NCI-H1436 (cell line): ENCODE measurements at places on chromosomes 1 and 21.
A peak's percentile ranks its signal among the peaks of the same experiment; 100 is the strongest.

GRCh38 chr1:216898801-216899200 is 175.6 kb upstream of the ESRRG start:
- DNase-seq: no peak

GRCh38 chr1:28301368-28302174 is 27.3 kb upstream of the MED18 start:
- DNase-seq: no peak

GRCh38 chr1:37068897-37069296 is 34.6 kb upstream of the GRIK3 start:
- DNase-seq: peak; percentile 93

DNA sequence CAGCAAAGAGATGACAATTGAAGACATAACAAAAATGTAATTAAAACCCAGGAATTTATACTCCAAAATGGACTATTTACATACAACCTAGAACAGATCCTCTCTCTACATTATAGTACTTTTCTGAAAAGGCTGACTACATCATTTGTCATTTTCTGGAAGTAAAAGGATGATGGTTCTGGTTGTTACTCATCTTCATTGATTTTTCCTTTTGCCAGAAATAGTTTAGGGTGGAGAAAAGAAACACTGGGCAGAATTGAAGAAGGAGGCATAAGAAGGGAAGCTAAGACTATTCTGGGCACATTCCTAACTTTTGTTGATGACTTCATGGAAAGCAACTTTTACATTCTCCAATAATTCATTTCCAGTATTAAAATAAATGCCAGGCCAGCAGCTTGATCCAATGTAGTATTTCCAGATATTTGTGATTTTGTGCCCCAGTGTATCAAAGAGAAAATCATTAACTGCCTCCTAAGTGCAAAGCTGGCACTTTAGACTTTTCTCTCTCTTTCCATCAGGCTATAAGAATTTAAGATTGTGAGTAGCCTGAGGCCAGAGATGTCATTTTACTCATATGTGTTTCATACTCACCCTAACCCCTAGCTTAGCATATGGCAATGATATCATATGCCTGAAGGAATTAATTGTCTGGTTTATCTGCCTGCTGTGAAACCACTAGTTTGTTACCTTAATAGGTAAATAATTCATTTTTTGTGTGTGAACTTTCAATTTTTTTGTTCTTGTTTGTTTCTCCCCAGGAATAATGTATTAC is 369.5 kb upstream of the LYPLAL1 start:
- no peak for DNase-seq

GRCh38 chr21:43869486-43870325 is 4.7 kb downstream of the AGPAT3 start:
- no peak for DNase-seq

- no peak for DNase-seq
Measured at GRCh38 chr1:201751872-201752271, 77.1 kb upstream of the IPO9 start.

- no peak for DNase-seq
Measured at GRCh38 chr1:234885601-234886000, 243.0 kb downstream of the TOMM20 start.

DNA sequence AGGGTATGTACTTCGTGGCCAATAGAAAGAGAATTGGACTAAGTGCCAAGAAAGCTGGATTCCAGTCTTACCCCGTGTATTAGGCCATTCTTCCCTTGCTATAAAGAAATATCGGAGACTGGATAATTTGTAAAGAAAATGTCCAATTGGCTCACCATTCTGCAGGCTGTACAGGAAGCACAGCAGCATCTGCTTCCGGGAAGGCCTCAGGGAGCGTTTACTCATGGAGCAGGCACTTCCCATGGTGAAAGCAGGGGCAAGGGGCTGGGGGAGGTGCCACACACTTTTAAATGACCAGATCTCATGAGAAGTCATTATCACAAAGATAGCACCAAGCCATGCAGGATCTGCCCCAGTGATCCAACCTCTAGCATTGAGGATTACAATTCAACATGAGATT is 7.8 kb upstream of the AMIGO1 start:
- no peak for DNase-seq

- DNase-seq: no peak
Measured at GRCh38 chr1:31803610-31804009, 12.2 kb downstream of the SPOCD1 start.

DNA sequence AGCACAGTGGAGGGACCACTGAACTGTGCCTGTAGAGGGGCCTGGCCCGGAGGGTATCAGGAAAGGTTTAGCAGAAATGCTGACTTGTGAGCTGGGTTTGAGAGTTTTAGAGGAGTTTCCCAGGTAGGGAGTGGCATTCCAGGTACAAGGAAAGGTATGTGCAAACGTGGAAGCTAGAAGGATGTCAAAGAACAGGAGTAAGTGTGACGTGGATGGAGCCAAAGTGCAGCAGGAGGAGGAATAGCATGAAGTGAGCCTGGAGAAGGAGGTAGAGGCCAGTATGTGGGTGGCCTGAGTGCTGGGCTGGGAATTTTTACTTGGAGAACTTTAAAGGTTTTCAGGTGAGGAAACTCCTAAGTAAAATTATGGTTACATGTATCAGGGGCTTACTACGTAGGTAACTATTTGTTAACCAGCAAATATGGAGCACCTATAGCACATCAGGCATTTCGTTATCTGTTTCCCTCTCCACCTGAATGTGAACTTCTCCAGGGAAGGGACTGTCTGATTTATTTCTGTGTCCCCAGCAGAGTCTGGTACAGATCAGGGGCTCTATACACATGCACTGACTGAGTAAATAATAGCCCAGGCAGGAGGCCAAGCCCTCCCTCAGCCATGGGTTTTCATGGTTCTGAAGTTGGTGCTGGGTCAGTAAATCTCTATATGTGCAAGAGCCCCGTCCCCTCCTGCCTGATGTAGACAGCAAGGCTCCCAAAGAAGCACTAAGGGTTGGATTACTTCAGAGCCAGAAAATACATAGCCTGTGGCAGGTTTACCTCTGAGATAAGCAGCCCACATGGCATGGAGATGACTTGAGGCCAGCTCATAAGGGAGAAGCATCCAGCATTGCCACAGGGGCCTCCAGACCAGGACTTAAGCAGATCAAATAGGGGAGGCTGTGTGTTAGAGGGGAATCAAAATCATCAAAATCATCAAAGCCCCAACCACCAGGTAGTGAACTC is 43.4 kb downstream of the CDCP2 start:
- DNase-seq: no peak

- no peak for DNase-seq
Measured at GRCh38 chr21:30842990-30843389, 13.4 kb upstream of the KRTAP7-1 start.

DNA sequence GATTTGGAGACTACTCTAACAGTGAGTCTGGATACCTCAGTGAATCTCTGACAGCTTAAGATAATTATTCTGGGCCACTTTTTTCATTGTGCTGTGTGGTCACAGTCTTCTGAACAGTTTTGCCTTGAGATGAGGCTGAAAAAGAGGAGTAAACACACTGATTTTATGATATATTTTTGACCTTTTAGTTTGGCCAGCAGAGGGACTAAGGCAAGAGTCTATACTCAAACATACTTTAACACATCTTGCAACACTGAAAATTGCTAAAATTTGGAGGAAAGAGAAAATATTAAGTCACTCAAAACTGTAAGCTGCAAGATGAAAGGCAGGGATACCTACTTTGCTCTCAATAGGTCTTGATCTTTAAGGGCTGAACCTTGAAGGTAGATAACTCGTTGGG is 182.7 kb downstream of the KCNT2 start:
- no peak for DNase-seq

GRCh38 chr1:166627558-166627957 is 211.7 kb upstream of the POGK start:
- DNase-seq: no peak

DNA sequence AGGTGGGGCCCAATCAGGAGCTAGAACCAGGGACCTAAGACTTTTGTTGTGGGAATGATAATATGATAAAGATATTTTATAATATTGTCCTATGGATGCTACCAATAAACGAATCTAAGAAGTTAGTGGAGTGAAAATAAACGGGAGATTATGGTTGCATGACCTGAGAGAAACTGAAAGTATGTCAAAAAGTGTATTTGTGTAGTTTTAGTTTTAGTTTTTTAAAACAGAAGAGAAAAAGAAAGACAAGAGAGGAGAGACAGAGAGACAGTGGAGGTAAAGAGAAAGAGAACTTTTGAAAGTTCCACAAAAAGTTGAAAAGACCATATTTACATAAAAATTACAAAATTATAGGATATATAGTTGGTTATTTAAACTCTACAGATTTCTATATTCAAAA is 64.1 kb upstream of the TMPRSS15 start:
- DNase-seq: no peak

DNA sequence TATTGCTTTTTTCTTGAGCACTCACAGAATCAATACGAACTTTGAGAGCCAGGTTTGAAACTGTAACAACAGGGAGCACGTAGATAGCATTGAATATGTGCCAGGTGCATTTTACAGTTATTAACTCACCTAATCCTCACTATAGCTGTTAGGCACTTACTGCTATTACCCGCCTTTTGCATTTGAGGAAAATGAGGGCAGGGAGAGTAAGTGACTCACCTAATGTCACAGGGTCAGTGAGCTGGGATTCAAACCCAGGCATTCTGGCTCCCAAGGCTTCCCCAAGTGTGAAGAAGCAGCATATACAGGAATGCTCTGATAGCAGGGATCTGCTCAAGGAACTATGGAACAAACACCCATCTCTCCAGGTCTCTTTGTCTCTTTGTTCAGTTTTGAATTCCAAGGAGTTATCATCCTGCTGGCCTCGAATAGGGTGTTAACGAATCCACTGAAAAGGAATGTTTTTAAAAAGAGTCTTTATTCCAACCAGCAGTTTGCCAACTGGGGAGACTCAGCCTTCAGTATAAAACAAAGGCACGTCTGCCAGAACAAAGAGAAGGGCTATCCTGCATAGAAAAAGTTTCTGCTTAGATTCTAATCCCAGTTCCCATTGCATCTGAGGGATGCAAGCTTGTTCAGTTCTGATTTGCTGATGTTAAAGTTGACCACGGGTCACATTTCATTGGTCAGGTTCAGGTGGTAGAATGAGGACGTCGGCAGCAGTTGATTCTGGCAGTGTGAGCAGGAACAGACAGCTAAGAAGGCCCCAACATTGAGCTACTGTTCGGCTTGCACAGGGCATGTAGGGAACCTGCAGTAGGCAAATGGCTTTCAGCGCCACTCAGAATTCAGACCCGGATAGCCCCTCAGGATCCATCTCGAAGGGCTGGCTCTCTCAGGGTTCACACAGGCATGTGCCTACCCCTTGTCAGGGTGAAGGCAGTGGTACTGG is 22.1 kb downstream of the TRIM67 start:
- DNase-seq: no peak

DNA sequence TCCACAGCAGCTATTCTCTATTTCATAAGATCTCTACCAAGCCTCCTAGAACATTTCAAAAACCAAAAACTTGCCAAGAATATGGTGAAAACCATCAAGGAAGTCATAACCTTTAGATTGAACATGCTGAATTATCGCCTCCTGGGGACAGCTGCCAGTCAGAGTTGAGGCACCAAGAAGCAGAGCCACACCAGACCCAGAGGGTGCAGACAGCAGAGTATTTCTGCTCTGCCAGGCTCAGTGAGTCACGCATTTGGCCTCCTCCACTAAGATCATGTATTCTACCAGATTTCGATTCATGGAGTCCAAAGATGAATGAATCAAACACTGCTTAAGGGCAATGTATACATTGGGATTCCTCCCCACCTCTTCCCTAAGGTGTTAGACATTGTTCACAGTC is 2.1 kb downstream of the F3 start:
- no peak for DNase-seq
